B cell (primary cell): ENCODE measurements at places on chromosomes 3 and 15. TPM values are rescaled to one million over a fixed set of nuclear protein-coding genes. Genes with fewer than 3 reads are reported as not detected.
A peak's percentile ranks its signal among the peaks of the same experiment; 100 is the strongest.

The TM4SF18 gene
- not detected in 2 replicates for total RNA-seq

- no peaks in the 10 kb centered on the region for H3K4me1 ChIP-seq
- peak; percentile 6 for DNase-seq
- no peak overlapping the region for H3K4me3 ChIP-seq
- no peaks in the 10 kb centered on the region for H3K27me3 ChIP-seq
- no peak overlapping the region for H3K27ac ChIP-seq
Measured at GRCh38 chr3:191435981-191436380, 25.0 kb upstream of the PYDC2 start.

DNA sequence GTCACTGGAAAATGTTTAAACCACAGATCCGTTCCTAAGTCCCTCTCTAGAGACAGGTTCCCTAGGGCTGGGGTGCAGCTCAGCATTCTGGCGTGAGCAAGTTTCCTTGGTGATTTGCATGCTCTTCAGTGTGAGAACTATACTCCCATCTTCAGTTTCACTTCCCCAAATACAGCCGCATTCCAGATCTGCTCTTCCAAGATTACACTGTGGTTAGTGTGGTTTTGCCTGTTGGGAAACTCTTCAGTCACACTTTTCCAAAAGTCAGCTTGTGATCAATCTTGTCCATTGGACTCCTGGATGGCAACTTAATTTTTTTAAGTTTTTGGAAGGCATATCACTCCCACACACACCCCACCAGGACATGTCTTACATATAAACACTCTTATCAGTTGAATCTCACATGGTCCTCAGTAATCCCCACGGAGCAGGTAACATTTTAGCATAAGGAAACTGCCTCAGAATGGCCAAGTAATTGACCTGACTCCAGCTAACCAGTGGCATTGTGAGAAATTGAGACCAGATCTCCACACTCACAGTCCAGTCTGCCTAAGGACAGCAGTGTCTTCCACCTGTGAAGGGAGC, 33.5 kb upstream of the PTPN23 start:
- H3K4me3 ChIP-seq: no peak overlapping the region
- H3K4me1 ChIP-seq: peaks cover 21% of the 10 kb centered on the region
- H3K36me3 ChIP-seq: peaks cover 2% of the 10 kb centered on the region

DNA sequence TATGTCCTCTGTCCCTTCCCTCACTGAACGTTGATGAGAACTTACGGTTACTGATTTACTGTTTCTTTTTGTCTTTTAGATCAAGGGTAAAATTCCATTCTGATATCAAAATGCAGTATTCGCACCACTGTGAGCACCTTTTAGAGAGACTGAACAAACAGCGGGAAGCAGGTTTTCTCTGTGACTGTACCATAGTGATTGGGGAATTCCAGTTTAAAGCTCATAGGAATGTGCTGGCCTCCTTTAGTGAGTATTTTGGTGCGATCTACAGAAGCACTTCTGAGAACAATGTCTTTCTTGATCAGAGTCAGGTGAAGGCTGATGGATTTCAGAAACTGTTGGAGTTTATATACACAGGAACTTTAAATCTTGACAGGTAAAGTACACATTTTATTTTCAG, 990 bp downstream of the MYNN start:
- H3K4me3 ChIP-seq: peak overlapping the region; percentile 90
- no peak overlapping the region for H3K27ac ChIP-seq
- no peak for DNase-seq
- no peaks in the 10 kb centered on the region for H3K27me3 ChIP-seq

GRCh38 chr15:31469786-31470525, 143.3 kb downstream of the KLF13 start:
- no peak overlapping the region for H3K4me3 ChIP-seq
- H3K4me1 ChIP-seq: peaks cover 48% of the 10 kb centered on the region
- no peak for DNase-seq
- no peak overlapping the region for H3K27ac ChIP-seq
